ENCODE measurements at places on chromosomes 16 and 17. TPM values are rescaled to one million over a fixed set of nuclear protein-coding genes. Genes with fewer than 3 reads are reported as not detected.

TERF2IP gene
- 26.0 TPM for total RNA-seq

DNA sequence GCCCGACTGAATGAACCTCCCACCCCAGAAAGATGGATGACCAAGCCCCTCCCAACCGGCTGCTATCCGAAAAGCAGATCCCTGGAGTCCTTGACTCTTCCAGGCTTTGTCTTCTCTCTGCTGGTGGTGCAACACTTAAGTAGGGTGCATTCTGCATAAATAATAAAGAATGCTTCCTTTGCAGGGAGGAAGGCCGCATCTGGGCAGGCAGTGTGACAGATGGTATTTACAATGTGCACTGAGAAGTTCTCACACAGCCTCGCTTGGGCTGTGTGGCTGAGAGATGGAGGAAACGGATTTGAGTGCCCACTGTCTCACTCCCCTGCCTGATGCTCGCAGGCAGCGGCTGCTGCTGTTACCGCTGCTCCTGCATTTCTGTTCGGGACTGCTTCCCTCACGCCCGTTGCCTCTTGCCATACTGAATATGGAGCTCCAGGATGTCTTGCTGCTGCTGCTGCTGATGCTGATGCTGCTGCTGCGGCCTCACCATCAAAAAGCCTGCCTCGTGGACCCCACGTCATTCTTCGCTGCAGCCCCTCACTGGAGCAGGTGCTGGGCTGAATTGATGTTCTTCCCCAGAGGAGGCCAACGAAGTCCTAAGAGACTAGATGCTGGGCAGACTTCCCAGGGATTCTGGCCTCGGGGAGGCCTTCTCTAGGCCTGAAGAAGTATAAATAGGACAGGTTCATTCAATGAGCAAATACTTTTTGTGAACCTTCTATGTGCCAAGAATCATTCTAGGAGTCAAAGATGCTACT is 7.1 kb upstream of the RHBDL3 start:
- no peak for DNase-seq

NAGS gene
- total RNA-seq = 7.0 TPM

MYBBP1A gene
- total RNA-seq = 32.7 TPM

GRCh38 chr17:12553625-12554024 is 112.1 kb upstream of the MYOCD start:
- no peak for DNase-seq

C1QL1 gene
- 6.5 TPM for total RNA-seq

DNA sequence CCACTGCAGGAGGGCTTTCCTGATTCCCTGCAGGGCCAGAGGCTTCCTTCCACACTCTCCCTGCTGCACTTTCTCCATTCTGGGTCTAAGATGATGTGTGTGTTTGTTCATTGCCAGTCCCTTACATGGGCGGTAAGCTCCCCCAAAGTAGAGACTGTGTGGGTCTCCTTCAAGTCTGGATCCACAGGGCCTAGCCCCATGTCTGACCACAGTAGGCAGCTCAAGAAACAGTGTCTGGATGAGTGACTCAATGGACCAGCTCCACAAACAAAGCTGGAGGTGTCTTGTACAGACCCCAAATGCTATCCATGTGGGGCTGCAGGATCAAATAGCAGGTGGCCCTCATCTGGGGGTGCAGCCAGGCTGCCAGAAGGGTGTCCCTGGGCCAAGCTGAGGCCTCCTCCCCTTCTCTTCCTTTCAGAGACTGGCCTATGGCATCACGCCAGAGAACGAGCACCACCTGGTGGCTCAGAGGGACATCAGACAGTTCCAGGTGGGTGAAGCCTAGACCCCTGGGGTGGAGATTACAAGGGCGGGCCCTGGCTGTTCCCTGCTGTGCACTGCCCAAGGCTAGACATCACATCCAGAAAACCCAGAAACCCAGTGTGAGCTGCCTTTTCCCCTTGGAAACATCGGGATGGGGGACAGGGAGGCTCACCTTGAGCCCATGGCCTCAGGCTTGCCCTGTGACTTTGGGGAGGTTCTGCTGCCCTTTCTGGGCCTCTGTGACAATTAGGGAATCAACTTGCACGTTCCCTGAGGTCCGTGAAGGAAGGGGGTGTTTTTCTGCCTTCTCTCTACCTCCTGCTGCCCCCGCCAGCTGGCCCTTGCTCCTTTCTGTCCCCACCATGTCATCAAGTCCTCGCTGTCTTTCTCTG is 45.9 kb downstream of the SLC6A2 start:
- DNase-seq = peak; percentile 66

- DNase-seq = peak; percentile 80
Observed at GRCh38 chr17:4004517-4005295, 40.5 kb upstream of the ATP2A3 start.

DNA sequence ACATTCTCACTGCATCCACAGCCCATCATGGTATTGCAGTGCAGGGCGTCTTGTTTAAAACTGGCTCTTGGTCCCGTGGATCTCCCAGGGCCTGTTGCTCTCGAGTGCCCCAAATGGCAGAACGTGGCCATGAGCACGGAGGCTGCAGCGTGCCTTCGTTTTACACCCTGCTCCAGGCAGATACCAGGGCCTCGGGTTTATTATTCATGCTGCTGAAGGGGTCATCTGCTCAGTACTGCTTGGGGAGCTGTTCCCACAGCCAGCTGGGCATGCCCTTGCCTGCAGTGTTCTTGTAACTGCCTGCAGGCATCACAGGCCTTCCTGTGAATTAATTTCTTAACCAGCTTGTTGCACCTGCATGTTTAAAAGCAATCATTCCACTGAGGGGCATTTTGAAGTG is 129.7 kb upstream of the CHMP6 start:
- peak; percentile 47 for DNase-seq

- no peak for DNase-seq
Observed at GRCh38 chr16:54287131-54288029, 793 bp upstream of the IRX3 start.

DNA sequence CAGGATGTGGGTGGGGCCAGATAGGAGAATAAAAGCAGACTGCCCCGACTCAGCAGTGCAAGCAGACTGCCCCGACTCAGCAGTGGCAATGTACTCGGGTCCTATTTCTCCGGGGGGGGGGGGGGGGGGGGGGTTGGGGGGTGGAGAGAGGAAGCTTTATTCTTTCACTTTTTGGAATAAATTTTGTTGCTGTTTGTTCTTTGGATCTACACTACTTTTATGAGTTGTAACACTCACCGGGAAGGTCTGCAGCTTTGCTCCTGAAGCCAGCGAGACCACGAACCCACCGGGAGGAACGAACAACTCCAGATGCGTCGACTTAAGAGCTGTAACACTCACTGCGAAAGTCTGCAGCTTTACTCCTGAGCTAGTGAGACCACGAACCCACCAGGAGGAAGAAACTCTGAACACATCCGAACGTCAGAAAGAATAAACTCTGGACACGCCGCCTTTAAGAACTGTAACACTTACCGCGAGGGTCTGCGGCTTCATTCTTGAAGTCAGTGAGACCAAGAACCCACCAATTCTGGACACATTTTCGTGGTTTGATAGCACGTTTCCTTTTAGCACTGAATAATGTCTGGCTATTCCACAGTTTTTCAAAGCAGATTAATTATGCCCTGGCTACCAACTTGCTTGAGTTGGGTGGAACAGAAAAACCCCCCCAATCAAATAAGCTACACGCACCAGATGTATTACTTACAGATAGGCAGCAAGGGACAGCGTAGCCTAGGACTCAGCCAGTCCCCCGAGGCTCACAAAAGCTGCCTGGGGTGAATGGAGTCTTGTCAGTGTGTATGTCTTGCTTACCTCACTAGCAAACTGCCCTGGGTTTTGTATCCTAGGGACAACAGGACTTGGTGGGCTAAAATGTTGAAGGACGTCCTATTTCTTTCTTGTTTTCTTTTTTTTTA is 11.9 kb downstream of the FZD2 start:
- no peak for DNase-seq

SRP68 gene
- 53.0 TPM for total RNA-seq

- no peak for DNase-seq
Observed at GRCh38 chr16:83205896-83206295, 579.1 kb downstream of the CDH13 start.

SDR42E1 gene
- total RNA-seq = 14.0 TPM

ZNF205 gene
- 10.2 TPM for total RNA-seq

DNA sequence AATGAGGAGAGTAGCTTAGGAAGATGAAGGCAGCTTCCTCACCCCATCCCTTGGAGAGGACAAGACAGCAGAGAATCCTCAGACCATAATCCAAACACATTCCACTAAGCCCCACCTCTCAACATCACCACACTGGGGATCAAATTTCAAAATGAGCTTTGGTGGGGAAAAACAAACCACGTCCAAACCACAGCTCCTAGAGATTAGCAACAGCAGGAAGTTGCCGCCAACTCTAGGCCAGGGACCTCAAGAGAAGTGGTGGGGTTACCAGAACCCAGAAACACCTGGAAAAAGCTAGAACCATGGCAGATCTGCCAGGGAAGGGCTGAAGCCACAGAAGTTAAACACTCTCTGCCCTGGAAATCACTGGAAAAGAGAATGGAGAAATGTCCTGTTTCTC is 571.6 kb downstream of the HS3ST4 start:
- no peak for DNase-seq

KCNJ16 gene
- not detected for total RNA-seq

DNA sequence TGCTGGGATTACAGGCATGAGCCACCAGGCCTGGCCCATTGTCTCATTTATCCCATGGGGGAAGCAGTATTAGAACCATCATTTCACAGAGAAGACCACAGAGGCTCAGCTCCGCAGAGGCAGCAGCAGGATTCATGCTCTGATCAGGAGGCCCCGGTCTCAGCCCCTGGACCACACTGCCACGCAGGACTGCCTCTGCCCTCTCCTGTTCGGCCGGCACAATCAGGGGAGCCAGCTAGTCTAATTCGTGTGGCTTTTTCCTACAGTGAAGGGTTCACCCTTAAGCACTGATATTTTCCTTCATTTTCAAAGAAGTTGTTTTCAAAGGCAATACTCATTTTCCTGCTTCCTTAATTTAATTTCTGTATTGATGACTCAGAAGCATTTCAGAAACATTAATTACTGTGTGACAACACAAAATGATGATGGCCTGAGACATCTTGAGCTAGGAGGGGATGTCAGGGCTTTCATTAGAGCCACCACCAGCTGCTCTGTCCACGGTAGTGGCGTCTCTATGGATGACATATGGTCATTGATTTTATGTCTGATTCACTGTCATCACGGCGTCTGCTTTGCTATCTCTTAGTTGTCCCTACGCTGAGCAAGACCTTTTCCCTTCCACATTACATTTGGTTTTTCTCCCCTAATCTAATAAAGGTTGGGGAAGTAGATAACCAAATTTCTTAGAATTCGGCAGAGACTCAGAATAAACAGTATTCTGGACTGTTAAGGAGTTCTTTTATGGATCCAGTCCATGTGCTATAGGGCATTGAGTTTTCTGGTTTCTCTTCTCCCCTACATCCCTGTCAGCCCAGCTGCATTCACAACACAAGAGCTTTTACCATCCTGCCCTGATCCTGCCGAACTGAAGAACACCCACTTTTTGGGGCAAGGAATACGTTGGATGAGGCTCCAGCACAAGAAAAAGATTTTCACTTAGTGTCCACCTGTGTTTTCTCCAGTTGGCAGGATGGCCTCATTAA is 314.0 kb downstream of the SLC39A11 start:
- DNase-seq = no peak

DOK4 gene
- total RNA-seq = 143 TPM

ANKRD40CL gene
- 32.2 TPM for total RNA-seq

- no peak for DNase-seq
Observed at GRCh38 chr16:88914750-88915368, 48.4 kb upstream of the PABPN1L start.

FOXC2 gene
- 0.51 TPM for total RNA-seq

MED1 gene
- 36.4 TPM for total RNA-seq

TNFSF12 gene
- 11.6 TPM for total RNA-seq

DNA sequence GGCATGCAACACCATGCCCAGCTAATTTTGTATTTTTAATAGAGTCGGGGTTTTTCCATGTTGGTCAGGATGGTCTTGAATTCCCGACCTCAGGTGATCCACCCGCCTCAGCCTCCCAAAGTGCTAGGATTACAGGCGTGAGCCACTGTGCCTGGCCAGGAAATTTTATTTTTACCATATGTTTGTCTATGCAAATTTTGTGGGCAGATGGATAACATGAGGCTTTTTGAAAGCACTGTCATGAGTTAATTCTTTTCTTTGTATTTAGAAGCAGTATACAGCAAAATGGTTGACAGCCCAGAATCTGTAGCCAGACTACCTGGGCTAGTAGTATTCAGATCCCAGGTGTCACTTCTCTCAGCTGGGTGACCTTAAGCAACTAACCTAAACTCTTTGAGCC is 8.5 kb upstream of the KPNB1 start:
- DNase-seq = no peak

GRCh38 chr16:47984669-47985068 is 171.1 kb downstream of the ABCC12 start:
- no peak for DNase-seq

- DNase-seq = peak; percentile 92
Observed at GRCh38 chr17:76385892-76386786, 1.7 kb downstream of the SPHK1 start.

DNA sequence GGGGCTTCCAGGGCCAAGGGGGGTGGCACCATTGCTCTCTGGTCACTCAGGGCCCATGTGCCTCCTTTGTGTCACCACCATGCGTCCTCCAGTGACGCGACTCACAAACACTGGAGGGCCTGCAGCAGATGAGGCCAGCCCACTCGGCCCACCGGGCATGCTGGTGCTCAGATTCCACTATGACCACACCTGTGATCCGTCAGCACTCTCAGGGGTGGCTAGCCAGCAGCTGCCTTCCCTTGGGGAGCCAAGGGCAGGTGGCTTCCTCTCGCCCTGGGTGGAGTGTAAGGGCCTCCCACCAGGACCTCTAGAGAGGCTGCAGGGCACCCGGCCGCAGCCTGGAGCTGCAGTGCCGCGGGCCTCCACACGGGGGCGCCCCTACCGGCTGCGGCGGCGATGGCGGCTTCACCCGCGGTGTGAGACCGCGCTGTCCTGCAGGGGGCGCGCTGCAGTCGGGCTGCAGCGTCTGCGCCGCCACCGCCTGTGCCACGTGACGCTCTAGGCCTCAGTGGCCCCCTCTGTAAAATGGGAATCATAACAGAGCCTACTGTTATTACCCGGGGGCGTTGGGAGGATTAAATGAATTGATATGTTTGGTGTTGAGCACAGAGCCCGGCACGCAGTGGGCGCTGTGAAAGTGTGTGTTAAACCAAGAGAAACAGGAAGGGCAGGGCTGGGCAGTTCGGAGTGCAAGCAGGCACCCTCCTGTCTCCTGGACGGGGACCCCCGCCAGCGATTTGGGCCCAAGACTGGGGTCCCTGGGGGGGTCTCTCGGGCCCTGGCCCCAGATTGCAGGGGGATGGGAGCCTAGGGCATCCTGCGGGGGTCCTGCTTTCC is 192.4 kb upstream of the GSE1 start:
- peak; percentile 80 for DNase-seq

DNA sequence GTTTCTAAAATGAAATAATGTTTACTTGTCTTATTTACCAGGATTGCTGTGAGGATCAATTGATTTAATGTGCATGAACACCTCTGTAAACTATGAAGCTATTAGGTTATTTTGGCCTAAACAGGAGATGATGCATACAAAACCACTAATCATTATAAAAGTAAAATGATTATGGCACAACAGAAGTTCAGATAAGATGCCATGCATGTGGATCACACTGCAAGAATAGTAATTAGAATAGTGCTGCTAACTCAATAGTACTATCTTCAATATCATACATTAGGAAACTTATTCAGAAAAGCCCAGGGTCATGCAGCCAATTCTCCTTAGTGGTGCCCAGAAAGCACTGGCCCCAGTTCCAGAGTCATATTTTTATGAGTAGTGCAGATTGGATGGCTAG is 66.9 kb downstream of the TMEM100 start:
- no peak for DNase-seq
